ENCODE measurements at places on chromosomes 16 and 17.

DNA sequence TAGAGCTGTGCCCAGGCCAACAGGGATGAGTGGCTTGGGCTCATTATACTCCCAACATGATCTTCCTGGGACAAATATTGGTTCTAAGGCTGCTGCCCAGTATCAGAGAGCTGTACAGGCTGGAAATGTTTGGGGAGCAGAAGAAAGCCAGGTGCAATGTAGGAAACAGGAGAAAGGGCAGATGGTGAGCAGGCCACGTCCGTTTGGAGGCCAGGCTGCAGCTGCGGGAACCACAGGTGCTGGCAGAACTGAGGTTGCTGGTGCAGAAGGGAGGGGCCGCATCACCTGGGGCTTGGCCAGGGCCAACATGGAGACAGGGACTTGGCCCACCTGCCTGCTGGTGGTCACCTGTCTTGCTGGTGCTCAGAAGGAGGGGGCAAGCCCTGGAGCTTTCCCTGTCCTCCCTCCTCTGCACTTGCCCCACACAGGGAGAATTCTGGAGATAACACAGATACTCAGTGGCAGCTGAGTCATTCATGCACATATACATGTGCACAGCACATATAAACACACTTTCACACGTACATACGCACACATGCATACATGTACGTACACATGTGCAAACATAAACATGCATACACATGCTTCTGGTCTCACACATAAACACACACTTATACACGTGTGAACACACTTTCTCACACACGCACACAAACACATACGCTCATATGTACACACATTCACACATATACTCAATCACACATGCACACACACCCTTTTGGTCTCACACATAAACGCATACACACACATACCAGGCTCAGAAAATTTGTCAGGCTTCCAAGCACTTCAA, 67.7 kb downstream of the WSCD1 start:
- no peak for DNase-seq

DNA sequence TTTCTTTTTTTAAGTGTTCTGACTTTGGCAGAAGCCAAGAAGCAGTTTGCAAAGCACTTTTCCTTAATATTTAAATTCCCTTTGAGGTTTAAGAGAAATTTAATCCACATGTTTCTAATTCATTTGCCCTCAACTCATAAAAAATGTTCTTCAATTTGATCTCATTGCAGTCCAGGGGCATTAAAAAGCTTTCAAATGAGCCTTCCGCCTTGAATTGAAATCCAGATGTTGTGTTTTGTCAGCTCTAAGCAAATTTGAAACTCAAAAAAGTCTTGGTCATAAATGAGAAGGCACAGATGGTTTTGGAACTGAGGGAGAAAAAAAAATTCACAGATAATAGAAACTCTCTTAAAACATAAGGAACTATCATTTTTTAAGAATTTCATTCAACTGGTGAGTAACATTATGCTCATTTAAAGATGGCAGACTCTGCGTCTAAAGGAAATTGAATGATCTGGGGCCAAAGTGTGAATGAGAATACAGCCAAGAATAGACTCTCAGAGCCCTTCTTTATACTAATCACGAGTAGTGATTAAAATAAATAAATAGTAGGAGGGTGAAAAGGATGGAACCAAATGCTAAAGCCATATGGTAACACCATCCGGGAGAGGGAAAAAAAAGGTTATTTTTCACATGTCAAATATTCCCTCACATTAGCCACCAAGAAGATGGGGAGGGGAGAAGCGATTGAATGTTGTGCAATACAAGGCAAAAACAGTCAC, 1304.7 kb downstream of the CDH8 start:
- DNase-seq = no peak

- DNase-seq = no peak
Measured at GRCh38 chr17:66929591-66929990, 34.9 kb upstream of the CACNG4 start.

- DNase-seq = no peak
Measured at GRCh38 chr17:207775-208174, 26.3 kb upstream of the DOC2B start.

GRCh38 chr17:79836972-79837887, 2.0 kb downstream of the CBX4 start:
- DNase-seq = peak; percentile 47

DNA sequence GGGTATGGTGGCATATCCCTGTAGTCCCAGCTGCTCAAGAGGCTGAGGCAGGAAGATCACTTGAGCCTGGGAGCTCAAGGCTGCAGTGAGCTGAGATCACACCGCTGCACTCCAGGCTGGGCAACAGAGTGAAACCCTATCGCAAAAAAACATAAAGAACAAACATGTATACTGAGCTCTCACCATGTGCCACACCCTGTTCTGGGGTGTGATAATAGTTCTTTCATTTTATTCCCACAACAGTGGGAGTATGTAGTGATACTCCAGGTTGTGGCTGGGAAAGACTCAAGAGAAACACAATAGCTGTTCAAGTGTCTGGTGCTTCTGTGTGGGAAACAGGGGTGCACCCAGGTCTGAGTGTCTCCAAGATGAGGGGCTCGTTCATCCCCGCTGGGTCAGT, 90.7 kb downstream of the SOCS1 start:
- DNase-seq = no peak

GRCh38 chr17:40561294-40561870, 3.9 kb downstream of the CCR7 start:
- DNase-seq = no peak

All from omental fat pad (tissue), 4 donors.